NCI-H524 treated with DMSO at 0.1 percent for 48 hours (cell line): ENCODE measurements at places on chromosomes 12 and 14.

- no peak for DNase-seq
These were observed 125.3 kb upstream of the PRMT8 start for GRCh38 chr12:3365463-3366411.

DNA sequence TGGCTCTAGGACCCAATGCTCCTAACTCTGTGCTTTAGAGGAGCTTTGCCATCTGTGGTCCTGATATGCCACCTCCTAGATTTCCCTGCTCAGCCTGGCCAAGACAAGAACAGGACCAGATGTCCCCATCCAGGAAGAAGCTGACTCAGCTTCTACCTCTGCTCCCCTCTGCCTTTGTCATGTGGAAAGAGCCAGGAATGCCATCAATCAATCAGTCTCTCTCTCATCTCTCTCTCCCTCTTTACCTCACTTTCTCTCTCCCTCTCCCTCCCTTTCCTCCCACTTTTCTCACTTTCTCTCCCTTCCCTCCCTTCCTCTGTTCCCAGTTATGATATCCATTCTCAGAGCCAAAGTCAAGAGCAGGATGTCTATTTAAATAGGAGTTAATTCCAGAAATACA lies 892.5 kb upstream of the TMEM132C start:
- DNase-seq: no peak

GRCh38 chr12:111584959-111585358 lies 14.2 kb downstream of the ATXN2 start:
- no peak for DNase-seq

GRCh38 chr14:35342489-35343010 lies 50.4 kb downstream of the PSMA6 start:
- no peak for DNase-seq

- DNase-seq: no peak
These were observed 850.2 kb upstream of the TMEM132C start for GRCh38 chr12:127416796-127417195.

GRCh38 chr12:68229956-68230355 lies 4.3 kb upstream of the IL26 start:
- no peak for DNase-seq

DNA sequence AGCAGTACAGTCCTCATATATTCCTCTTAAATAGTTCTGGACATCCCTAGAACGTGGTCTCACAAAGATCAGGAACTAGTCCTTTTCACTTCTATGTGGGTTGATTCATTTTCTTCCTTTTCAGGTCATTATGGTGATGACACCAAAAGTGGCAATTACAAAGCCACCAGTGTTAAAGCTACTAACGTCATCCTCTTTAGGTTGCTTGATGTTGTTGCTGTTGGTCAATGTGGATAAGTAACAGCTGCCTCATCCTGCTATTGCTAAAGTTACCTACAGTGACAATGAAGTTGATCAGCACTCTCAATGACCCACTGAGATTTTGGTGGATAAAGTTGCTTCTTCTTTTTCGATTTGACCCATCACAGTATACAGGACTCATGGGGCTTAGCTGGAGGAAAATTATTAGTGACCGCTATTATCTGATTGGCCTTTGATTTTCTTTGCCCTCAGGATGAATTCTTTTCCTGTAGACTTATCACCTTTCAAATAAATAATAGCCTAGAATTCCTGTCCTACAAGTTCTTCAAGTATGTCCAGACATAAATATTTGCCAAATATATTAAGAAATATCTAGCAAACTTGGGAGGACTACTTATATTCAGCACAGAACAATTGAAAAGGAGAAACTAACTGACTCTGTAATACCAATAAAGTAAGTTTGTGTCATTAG lies 54.0 kb upstream of the ATP2B1 start:
- DNase-seq: no peak

DNA sequence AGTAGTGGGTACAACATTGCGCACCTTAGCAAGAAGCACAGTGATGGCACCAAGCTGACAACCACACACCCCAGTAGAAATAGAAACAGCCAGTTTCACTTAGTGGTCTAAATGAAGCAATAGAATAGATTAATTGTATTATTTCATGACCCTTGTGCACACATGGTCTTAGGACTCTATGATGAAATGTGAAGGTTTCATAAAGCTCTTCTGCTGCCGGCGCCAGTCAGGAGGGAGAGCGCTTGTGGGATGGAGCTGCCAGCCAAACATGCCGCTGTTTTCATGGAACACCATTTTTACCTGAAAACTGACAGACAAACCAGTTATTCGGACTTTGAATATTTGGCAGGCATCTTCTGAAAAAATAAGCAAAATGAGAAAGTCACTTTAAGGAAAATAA lies 100.0 kb downstream of the PPP2R5C start:
- DNase-seq: no peak
